HEK293T (cell line): ENCODE measurements at places on chromosomes 7 and 10.
A peak's percentile ranks its signal among the peaks of the same experiment; 100 is the strongest.

GRCh38 chr10:132282667-132283603, 24.8 kb downstream of the STK32C start:
- DNase-seq = no peak

- DNase-seq = no peak
These were observed 59.0 kb downstream of the YKT6 start for GRCh38 chr7:44259547-44260457.

DNA sequence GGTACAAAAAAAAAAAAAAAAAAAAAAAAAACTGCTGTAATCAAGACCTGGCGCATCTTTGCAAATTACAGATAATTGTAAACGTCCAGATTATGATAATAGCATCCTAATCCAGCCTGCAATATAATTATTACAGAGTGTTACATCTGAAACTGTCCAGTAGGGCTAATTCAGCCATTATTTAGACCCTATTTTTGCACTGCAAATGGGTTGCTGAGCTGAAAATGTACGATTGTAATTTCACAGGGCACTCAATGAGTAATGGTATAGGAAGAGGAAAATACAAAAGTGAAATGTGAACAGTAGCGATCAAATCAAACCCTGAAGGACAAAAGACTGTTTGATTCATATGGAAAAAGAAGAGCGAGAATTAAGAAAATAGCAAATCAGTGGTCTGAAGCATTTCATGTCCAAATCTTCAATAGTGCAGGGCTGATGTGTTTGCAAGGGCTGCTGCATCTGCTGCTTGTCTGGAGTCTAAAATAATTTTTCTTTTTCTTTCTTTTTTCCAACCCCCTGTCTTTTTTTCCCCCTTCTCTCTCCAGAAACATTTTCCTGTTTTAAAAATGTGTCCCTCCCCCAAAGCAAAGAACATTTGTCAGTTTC, 8.9 kb downstream of the DLX6 start:
- DNase-seq = no peak

GRCh38 chr7:70334871-70335270, 736.6 kb downstream of the AUTS2 start:
- DNase-seq = no peak

DNA sequence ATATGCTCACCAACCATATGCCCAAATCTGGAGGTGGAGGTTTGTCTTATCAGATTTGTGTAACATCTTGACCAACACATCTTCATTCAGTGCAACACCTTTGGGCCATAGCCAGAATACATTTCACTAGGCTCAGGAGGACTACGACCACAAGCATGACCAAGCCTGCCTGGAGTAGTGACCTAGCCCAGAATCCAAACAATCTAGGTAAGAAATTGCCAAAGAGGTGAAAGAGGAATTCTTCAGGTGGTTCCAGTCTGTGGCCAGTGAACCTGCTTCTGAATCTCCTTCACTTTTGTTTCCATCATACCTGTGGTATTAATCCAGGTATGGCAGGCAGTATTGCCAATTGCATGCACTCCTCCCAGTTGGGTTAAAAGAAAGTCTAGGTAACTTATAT, 112.8 kb upstream of the RAB18 start:
- no peak for DNase-seq

DNA sequence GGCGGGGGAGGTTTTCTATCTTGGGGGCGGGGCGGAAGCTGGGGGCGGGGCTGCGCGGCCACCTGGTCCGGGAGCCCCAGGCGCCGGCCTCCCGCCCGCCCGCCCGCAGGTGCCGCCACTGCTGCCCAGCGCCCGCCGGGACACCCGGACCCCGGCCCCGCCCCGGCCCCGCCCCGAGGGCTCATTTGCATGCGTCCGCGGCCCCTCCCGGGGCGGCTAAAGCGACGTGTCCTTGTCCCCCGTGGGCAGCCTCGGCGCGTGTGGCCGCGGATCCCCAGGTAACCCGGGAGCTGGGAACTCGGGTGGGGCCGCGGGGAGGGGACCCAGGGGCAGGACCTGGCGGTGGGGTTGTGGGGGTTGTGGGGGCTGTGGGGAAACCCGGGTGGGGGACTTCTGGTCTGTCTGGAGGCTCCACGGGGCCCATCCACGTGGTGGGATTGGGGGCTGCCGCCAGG, at the start of gene BHLHA15:
TSS of gene BHLHA15 (plus strand) at position 219 of the 455 bp plus-strand sequence. CDS start 871 bp downstream, outside the sequence.
- DNase-seq = no peak

- DNase-seq = no peak
These were observed 10.7 kb downstream of the FAM200A start for GRCh38 chr7:99541212-99541611.

GRCh38 chr7:37391791-37392672, 56.6 kb downstream of the ELMO1 start:
- DNase-seq = no peak

DNA sequence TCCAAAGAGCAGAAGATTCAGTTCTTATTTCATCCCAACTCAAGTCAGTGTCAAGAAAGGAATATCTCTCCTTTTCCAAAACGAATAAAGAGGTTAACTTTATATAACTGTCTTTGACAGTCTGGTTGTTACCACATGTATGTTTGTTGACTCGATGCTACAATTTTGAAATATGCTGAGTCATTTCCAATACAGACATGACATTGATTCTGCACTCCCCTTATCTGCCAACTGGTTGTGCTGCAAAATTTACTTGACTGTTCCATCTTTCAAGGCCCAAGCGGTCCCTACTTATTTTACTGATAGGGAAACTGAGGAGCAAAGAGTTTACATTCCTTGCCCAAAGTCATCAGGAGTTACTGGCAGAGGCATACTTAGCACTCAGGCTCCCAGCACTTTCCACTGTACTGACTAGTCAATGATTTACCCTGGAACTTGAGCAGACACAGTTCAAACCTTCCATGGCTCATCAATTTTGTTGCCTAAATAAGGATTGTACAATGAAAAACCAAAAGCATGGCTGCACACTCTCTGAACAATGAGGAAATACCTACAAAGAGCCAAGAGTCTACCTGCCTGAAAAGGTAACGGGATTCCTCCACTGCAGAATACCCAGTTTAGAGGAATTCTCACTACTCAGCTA, 52.8 kb downstream of the ABLIM1 start:
- no peak for DNase-seq

- DNase-seq = peak; percentile 69
These were observed 108.0 kb downstream of the GRK5 start for GRCh38 chr10:119315128-119316001.

- DNase-seq = no peak
These were observed 354.2 kb downstream of the CXCL12 start for GRCh38 chr10:44030738-44031137.

DNA sequence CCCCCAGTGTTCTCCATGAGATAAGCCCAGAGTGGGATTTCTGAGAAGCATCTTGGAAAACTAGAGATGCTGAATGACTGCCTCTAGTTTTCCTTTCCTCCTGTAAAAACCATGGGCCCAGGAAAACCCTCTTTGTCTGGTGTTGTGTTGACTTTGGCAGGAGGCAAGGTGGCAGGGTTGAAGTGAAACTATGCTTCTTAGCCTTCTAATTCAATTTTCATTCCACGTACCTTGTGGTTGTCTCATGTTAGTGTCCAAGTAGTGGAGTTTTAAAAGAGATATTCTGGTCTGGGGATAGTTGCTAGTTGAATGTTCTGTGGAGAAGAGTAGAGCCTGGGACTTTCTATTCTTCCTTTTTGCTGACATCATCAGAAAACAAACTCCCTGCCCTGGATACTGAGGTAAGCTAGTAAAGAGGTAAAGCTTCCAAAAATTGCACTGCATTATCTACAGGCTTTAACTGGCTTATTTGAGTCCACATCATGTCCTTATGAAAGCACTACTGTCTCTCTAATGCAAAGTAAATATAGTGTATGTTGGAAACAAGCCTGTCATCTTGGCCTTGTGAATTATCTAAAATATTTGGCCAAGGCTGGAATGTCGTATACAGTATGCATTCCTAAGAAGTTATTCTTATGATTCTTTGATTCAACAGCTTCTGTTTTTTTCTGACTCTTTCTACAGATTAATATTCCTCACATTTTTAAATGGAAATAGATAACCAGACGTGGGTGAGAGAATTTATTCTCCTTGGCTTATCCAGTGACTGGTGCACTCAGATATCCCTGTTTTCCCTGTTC, at the start of gene OR2F2:
TSS of gene OR2F2 (plus strand) at position 708 of the 800 bp plus-strand sequence. CDS start at position 708, 0 bp downstream.
- no peak for DNase-seq

- DNase-seq = no peak
These were observed 418.6 kb upstream of the ZMIZ1 start for GRCh38 chr10:78650122-78650521.

- no peak for DNase-seq
These were observed 96.2 kb downstream of the PPP1R17 start for GRCh38 chr7:31783221-31783620.

GRCh38 chr7:566100-566499, 46.5 kb upstream of the PDGFA start:
- DNase-seq = no peak

- no peak for DNase-seq
These were observed 631.9 kb downstream of the PARD3 start for GRCh38 chr10:34183016-34183796.

DNA sequence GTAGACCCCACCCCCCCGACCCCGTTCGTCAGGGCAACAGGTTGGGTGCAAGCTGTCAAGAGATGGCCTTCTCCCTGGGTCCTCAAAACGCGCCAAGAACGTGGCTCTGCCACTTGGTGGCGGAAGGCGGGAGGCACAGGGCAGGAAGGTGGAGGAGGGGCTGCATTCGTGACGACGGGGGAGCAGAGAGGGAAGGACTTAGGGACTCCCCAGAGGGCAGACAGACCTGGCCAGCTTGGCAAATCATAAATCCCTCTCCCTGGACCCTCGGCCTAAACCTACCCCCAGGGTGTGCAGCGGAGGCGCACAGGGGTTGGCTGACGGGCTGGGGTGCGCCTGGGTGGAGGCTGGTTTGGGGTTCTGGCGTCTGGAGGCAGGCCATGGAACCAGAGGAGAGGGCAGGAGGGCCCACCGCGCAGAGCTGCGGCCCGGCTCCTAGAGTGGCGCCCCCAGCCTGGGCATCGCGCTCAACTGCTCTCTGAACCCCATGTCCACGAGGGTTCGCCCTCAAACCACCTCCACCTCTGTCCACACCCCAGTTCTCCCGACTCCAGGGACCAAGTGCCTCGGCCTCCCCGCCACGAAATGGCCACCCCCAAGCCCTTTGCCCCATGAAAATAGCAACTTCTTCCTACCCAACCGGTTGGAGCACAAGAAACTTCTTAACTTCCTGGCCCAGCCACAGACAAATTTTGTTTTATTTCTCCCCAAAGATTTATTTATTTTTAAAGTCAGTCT, 10.8 kb upstream of the GATA3 start:
- DNase-seq = no peak

GRCh38 chr7:108452707-108453106, 3.5 kb downstream of the NRCAM start:
- DNase-seq = peak; percentile 26

DNA sequence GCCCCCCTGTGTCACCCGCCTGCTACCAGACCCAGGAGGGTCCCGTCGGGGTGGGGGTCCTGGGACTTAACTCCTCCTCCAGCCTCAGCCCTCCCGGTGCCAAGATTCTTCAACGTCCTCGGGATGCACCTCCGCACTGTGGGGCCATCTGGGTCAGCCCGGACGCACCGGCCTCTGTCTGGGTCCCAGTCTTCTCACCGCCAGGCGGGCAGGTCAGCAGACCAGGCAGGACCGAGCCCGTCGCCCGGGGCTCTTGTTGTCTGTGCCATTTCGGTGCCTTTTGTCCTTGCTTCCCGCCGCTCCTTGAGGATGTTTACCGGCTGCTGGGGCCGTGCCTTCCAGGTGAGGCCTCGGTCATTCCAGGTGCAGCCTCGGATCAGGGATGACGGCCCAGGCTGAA, 32.1 kb upstream of the PSMG3 start:
- DNase-seq = no peak

DNA sequence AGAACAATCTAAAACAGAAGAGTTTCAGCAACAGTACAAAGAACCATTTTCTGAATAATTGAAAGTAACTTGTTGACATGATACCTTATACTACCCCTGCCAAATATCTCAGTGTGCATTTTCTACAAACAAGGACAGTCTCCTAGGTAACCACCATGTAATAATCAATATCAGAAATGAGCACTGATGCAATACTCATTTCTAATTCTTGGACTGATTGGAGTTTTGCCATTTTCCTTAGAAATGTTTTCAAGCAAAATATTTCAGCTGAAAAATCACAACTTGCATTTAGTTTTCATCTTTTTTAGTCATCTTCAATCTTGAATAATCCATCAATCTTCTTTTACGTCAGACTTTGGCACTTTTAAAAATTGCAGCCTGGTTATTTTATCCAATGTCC, 420.2 kb downstream of the CDC14C start:
- DNase-seq = no peak

- DNase-seq = no peak
These were observed 11.3 kb upstream of the RHOBTB1 start for GRCh38 chr10:60955316-60955715.

GRCh38 chr10:3935933-3936359, 150.9 kb upstream of the KLF6 start:
- DNase-seq = no peak

- DNase-seq = no peak
These were observed 59.8 kb downstream of the TBC1D12 start for GRCh38 chr10:94462130-94462529.

GRCh38 chr7:117399820-117400422, 27.4 kb downstream of the ASZ1 start:
- DNase-seq = no peak

DNA sequence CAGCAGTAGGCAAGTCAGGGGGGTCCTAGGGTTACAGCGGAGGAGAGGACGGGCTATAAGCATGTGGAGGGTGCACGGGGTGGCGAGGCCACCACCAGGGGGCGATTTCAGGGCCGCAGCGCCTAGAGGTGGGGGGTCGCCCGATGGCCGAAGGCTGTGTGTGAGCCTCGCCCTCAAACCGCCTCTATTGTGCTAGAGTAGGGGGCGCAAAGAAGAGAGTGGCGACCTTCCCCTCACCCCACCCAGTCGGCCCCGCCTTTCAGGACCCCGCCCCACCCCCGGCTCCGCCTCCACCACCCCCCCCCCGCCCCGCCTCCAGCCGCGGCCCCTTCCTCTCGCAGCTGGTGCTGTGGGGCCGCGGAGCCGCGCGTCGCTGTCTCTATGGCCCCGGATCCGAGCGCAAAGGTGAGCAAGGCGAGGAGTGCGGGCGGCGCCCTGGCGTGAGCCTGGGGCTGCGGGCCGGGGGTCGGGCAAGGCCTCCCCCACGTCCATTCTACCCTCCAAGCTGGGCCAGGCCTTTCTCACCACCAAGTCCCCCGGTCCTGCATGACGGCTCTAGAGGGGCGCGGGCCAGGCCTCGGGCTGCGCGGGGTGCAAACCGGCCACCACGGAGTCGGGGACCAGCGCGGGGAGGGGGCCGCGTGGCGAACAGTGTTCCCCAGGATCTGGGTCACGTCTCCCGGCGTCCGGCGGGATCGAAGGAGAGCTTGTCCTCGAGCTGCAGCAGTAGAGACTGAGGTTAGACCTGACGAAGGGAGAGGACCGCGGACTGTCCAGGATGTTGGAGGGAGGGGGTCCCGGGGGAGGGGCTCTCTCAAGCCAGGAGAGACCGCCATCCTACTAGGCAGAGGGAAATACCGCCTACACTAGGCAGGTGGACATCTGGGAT, at the start of gene SEMA4G:
TSS of gene SEMA4G (plus strand) at position 318 of the 889 bp plus-strand sequence. CDS start 3,409 bp downstream, outside the sequence.
- peak; percentile 81 for DNase-seq
